Activated T-cell treated with anti-CD3 and anti-CD28 coated beads, Interleukin-2, amount 50 U/mL, for 48 hours (primary cell): ENCODE measurements at places on chromosomes 12 and 14.

DNA sequence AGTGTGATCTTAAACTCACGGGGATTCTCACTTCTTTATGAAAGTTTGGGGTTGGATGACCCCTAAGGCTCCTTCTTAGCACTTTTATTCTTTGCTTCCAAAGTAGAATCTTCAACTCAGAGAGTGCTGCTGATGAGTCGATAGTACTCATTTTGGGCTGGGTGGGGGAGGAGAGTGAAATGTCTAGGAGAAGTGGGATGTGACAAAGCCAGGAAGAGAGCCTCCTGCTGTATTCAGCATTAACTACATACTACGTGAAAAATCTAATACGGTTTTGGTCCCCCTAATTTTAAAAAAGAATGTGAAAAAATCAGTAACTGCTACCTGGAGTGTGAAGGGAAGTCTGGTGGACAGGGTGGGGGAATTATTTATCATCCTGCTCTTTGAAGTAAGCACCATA is 148.3 kb downstream of the SAMD4A start:
- no peak for DNase-seq

DNA sequence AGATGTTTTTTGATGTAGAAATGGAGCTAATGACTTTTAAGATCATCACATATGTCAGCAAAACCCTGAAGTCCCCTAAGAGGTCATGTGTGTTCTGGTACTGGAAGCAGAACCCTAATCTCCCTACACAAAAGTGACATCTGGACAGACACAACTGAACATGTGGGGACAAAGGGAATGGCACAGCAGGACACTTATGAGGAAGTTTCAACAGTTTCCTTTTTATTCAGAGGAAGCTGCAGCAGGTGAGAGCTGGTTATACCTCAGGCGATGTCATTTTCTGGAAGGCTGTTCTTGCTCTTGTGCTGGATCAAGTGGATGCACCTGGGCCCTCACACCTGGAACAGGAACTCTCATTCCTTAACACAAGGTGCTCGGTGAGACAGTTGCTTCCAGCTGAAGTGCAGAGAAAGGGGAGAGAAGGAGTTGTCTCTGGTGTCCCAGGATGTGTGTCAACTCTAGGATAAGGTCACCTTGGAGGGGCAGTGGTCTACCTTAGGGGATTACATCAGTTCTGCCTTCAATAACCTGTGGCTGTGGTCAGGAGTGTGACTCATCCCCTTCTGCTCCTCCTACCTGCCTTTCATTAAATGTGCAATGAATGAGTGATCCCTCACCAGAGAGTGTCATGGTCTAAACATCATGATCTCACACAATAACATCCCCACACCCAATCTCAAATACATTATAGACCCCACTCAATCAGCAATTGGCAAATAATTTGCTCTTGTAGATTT is 463.4 kb downstream of the TMEM121 start:
- peak; percentile 57 for DNase-seq

DNA sequence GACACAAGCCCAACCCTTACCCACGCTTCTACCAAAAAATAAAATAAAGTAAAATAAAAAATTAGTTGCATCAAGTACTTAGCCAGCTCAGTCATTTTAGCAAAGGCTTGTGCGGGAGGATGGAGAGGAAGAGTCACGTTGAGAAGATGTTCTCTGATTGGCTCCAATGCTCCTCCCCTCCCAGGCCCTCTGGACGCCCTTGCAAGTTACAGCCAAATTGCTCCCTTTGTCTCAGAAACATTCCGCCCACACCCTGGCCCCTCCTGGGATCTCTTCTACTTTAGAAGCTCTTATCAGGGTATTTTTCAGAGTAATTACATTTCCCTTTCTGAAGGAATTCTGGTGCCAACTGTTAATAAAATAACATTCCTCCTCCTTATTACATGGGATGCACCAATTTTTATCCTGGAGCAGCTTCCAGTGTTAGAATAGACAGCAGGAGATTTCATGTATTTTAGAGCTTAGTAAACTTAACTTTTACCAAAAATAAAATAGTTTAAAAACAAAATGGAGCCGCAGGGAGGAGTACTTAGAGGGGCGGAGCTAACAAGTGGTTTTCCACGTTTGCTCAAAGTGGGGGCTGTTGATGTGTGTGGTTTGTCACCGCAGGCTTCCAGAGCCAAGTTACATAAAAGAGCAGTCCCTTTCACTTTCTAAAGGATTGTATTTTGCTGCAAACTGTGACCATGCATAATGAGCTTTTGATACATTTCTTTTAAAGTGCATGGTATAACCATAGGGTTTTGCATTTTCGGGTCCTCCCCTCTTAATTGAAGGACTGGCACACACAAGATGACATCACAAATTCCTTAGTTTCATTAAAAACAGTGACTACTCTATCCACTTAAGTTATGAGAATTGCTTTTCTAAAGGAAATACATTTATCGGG is 71.7 kb upstream of the RAP1B start:
- DNase-seq = peak; percentile 35

DNA sequence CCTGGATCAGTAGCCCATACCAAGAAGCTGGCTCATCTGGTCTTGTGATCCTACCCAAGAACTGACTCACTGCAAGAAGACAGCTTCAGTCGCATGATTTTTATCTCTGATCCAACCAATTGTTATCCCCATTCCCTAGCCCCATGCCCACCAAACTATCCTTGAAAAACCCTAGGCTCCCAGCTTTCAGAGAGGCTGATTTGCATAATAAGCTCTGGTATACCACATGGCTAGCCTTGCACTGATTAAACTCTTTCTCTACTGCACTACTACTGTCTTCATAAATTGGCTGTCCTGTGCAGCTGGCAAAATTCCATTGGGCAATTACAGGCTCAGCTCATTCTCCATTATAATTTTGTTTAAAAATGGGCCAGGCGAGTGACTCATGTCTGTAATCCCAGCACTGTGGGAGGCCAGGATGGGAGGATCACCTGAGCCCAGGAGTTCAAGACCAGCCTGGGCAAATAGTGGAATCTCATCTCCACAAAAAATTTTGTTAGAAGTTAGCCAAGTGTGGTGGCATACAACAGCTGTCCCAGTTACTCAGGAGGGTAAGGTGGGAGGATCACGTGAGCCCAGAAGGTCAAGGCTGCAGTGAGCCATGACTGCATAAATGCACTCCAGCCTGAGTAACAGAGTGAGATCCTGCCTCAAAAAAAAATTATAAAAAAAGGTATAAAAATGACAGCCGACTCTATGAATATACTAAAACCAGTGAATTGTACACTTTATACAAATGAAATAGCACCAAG is 76.7 kb upstream of the EIF5 start:
- no peak for DNase-seq

DNA sequence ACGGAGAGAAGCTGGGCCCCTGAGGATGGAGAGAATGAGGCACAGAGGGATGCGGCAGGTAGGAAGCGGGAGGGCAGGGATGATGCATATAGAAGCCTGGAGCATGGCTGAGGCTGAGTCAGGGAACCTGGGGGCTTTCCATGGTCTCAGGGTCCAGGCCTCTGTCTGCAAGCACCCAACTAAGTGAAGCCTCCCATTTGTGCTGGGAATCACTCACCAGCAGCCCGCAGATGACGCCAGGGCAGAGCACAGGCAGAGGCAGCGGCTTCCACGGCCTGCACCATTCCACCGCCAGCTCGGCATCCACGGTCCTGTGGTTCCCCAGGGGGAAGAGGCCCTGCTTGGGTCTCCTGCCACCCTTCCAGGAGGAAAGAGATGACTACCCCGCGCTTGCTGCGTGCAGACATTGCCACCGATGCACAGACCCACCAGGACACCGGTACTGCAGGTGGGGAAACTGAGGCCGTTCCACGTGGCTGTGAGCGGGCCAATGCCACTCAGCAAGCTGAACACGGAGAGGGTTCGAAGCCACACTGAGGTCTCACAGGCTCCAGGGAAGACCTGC is 75.5 kb downstream of the NCOR2 start:
- DNase-seq = no peak
